ENCODE measurements at places on chromosomes 6 and 20.

DNA sequence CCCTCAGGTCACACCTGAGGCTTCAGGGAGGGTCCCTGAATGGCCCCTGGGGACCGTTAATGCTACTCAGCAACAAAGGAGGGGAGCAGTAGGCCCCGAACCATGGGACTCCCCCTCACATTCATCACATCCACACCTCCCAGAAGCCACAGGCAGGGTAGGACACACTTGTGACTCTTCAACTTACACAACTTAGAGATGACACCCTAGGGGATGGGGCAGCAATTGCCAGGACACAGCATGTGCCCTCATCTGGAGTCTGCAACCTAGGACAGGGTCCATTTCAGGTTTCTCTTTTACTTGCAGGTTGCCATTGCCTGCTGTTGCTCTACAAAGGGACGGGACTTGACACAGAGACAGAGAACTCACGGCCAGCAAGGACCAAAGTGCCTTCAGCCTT is 770 bp downstream of the ULBP3 start:
- DNase-seq = peak; percentile 9

GRCh38 chr20:62060631-62061541 is 4.8 kb downstream of the TAF4 start:
- no peak for DNase-seq

- DNase-seq = no peak
These were observed 38.3 kb upstream of the MRPS18A start for GRCh38 chr6:43725643-43726580.

DNA sequence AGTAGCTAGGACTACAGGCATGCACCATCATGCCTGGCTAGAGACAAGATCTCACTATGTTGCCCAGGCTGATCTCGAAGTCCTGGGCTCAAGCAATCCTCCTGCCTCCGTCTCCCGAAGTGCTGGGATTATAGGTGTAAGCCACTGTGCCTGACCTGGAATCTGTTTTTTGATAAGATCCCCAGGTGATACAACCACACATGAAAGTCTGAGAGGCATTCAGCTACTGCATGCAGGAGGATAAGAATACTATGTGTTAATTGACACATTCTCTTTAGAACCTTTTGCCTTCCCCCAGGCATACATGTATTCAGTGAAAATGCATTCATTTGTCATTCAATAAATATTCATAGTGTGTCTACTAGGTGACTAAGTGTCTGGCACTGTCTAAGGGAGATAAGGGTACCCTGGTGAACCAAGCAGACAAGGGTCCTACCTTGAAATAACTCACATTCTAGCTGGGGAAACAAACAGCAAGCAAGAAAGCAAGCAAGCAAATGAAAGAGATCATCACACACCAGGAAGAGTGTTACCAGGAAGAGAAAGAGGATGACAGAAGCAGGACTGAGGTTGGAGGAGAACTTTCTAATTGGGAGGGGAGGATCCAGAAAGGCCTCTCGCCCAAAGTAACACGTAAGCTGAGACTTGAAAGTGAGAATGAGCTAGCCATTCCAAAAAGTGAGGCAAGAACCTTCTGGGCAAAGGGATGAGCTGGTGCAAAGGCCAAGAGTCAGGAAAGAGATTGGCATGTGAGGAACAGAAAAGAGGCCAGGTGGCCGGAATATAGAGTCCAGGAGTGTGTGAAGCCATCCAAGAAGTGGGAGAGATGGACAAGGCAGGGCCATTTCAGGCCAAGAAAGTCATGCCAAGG is 6.5 kb downstream of the GFOD1 start:
- peak; percentile 64 for DNase-seq

GRCh38 chr20:52983726-52984450 is 11.7 kb downstream of the TSHZ2 start:
- DNase-seq = no peak

GRCh38 chr6:23690453-23691049 is 435.5 kb upstream of the NRSN1 start:
- no peak for DNase-seq

- peak; percentile 81 for DNase-seq
These were observed 25.8 kb upstream of the CCN6 start for GRCh38 chr6:112027942-112028674.

GRCh38 chr6:118469468-118469867 is 78.6 kb upstream of the PLN start:
- DNase-seq = no peak

DNA sequence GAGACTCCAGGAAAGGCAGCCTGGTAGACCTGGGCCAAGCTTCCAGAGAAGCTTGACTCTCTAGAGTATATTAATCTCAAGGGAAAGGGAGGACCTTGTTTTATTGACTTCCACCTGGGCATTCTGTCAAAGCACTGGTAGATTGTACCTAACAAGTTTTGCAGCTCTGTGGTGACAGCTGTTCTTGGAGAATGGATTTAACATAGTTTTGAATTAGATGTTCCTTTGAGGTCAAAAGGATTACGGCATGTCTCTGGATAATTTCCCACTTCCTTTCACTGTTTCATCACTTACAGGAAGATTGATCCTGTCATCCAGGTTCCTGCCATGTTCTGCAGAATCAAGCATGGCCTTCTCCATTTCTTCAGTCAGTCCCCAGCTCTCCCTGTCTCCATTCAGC is 246.0 kb downstream of the PHACTR1 start:
- no peak for DNase-seq

GRCh38 chr6:53171605-53172467 is 23.2 kb upstream of the GCM1 start:
- peak; percentile 90 for DNase-seq

GRCh38 chr6:93293872-93294271 is 125.5 kb downstream of the EPHA7 start:
- no peak for DNase-seq

- peak; percentile 28 for DNase-seq
These were observed 159.8 kb downstream of the ZFP64 start for GRCh38 chr20:52031563-52032303.

DNA sequence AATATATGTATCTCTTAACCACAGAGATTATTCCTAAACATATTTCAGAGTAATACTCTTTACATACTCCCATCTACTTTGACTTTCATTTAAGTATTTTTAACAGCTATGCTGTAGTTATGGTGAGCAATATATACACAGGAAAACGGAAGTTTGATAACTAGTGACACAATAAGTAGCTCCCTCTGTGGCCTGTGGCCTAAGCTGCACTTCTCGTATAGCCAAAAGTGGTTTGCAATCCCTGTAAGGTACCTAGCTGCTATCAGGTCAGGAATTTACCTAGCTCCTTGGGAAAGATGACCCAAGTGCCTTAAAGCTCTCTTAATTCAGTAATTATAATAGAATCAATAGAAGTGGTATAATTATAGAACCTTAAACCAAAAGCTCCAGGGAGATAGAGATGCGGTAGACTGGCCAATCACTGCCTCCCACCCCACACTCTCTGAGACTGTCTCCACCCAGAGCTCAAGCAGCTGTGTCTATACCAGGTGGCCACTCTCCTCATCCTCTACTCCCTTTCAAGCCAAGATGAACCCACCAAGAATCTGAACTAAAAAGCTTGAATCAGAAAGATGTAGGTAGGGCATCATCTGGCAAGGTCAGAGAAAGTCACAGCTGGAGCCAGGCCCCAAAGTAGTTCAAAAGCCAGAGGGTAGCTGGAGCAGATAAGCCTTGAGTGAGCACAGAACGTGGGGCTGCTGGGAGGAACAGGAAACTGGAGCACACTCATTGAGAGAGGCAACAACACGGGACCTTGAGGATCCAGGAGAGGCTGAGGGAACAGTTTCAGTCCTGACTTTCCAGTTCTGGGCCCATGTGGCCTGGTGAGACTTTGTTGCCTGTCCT is 84.9 kb upstream of the ASF1A start:
- DNase-seq = peak; percentile 66

DNA sequence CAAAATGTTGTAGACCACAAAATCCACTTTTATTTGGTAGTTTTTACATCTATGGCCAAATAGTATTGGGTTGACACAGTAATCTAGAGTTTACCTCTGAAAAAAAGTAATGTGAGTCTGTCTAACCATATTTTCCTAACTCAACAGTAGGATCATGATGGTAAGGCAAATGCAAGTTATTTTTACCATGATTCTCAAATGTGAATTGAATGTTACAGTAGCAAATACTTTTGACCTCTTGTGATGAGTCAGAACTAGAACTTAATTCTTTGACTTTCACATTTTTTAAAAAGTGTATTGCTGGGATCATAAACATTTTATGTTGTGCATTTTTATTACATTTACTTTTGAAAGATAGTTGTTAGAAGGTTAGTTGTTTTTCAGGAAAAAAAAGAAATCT is 22.0 kb downstream of the RNF146 start:
- DNase-seq = no peak

GRCh38 chr6:2225422-2226392 is 19.7 kb downstream of the GMDS start:
- DNase-seq = no peak

DNA sequence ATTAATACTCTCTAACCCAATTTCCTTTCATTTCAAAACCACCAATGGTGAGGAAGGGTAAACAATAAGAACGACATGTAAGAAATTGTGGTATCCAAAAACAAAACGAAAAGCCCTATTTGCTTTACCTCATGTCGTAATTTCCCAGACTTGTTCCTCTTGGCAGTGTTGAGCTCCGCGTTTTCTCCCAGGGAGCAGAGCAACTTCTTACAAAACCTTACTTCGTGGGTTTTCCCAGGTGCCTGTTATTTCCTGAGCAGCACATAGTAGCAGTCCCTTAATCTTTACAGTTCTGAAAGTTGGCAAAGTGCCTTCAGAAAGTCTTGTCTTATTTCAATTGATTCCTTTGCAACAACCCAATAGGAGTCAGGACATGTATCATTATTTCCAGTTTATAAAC is 207.9 kb upstream of the MARCKS start:
- peak; percentile 11 for DNase-seq

DNA sequence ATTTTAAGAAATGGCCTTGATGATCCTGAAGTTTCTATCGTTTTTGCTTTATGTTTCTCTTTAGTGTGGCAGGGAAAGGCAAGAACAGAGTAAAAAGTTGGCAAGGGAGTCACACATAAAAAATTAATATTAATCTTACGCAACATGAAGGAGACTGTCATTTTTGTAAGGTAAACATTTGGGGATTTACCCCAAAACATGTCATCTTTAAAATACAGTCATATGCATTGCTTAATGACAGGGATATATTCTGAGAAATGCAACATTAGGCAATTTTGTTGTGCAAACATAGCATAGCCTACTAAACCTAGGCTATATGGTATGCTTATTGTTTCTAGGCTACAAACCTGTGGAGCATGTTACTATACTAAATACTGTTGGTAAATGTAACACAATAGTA is 5.4 kb downstream of the RBL1 start:
- peak; percentile 13 for DNase-seq

GRCh38 chr20:53524589-53525312 is 68.9 kb downstream of the ZNF217 start:
- no peak for DNase-seq

DNA sequence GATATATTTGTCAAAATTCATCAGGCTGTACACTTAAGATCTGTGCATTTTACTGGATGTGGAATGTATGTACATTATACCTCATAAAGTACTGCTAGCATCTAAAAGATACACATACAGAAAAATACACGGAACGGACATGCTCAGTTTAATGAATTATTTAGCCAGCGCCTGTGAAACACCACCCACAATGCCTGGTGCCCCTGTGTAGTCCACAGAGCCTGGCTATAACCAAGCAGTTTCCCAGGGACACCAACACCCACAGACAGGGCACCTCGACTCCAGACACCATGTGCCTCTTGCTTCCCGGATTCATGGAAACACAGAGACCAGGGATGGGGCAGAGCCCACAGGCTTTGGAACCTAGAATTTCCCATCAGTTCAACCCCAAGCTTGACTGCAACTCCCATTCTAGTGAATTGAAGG is 17.4 kb upstream of the ARMC12 start:
- peak; percentile 54 for DNase-seq

GRCh38 chr6:32970413-32971241 is 2.2 kb downstream of the BRD2 start:
- peak; percentile 96 for DNase-seq

DNA sequence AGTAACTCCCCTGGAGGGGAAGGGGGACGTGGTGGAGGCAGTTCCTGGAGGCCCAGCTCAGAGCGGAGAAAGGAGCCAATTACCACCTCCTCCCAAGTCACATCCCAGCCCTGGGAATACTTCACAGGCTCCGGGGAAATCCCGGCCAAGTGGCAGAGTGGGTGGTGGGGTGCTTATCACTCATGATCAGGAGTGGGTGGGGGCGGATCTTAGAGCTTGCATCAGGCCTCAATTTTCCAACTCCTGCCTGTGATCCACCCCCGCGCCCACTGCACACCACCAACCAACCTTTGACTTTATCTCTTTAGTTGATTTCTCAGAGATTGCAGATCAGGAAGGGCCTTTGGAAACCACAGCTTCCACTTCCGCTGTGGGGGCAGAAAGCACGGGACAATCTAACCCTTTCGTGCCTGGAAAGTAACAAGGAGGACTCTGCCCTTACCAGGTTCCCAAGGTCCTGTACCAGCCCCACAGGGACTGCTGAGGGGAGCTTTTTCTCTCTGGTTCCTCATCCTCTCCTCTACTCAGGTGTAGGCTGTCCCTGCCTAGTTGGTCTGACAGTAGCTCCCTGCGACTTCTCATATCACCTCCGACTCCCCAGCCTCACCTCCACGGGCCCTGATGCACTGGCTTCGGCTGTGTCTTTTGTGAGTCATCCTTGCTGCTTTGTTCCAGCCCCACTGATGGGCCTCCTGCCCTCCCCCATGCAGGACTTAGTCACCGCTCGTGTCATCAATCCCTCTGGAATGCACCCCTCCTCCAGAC is 24.9 kb upstream of the IER3 start:
- peak; percentile 83 for DNase-seq

DNA sequence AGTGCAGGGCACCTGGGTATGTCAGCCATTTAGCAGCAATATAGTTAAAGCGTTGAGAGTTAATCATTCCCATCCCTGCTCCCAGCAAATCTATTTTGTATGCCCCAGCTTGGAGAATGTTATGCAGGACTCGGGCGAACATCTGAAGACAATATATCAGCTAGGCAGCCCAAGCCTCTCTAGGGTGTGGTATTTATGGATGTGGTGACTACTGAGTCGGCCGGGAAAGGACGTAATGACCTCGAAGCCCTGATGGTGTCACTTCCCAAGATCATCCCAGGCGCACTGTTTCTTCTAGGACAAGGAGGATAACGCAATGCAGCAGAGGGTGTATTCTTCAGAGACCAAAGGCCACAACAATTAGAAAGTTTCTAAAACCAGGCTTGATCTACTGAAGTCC is 63.6 kb upstream of the FAM184A start:
- no peak for DNase-seq

GRCh38 chr6:24186349-24186748 is 60.3 kb downstream of the NRSN1 start:
- DNase-seq = no peak

- DNase-seq = no peak
These were observed 157.4 kb downstream of the PKHD1 start for GRCh38 chr6:51929934-51930574.

DNA sequence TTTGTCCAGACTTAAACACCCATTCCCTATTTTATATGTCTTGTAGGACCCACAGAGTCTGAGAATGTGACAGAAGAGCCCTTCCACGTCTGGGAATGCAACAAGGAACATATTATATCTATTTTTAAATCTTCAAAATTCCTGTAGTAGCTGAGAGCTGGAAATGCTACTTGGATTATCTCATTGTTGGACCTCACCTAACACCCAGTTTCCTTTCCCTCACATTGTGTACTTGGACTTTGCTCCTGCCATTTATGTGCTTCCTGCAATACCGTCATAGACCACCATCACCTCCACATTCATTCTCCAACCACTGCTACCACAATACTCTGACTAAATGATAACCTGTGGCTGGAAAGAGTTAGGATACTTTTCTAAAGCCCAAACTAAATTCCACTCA is 335.4 kb downstream of the COL12A1 start:
- no peak for DNase-seq

GRCh38 chr6:158000530-158001307 is 19.1 kb downstream of the SYNJ2 start:
- no peak for DNase-seq

Measured in hematopoietic multipotent progenitor cell treated with erythropoietin and hydrocortisone succinate and interleukin-3 and kit ligand, for 4 days (in vitro differentiated cells).